ENCODE measurements at places on chromosomes 3 and 15. TPM values are rescaled to one million over a fixed set of nuclear protein-coding genes. Genes with fewer than 3 reads are reported as not detected.
A peak's percentile ranks its signal among the peaks of the same experiment; 100 is the strongest.

- H3K4me3 ChIP-seq, result no peak overlapping the region
- peaks cover 18% of the 10 kb centered on the region for H3K36me3 ChIP-seq
- H3K27ac ChIP-seq, result no peak overlapping the region
- DNase-seq, result no peak
- H3K4me1 ChIP-seq, result no peaks in the 10 kb centered on the region
Measured at GRCh38 chr3:32522682-32523081, 20.0 kb upstream of the CMTM6 start.

GRCh38 chr3:184513276-184514170 is 48.1 kb upstream of the EPHB3 start:
- peak; percentile 87 for DNase-seq
- H3K4me1 ChIP-seq, result no peaks in the 10 kb centered on the region
- H3K27ac ChIP-seq, result no peak overlapping the region
- peaks cover 81% of the 10 kb centered on the region for H3K27me3 ChIP-seq
- peak overlapping the region; percentile 11 for H3K4me3 ChIP-seq

DNA sequence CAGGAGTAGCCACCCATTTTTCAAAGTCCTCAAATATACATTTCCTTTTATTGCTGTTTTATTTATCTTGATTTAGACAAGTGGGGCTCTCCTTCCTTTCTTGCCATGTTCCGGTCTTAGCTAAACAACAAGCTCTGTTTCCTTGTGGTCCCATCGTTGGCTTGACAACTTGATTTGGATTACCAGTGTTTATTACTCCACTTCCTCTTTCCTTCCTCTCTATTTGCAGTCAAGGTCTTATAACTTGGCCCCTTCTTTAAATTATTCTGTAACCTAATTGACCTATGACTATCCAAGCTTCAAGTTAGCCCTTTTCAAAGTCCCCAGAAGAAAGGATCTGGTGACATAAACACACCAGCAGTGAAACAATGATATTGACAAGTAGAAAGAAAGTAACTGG is 130.6 kb upstream of the STT3B start:
- H3K4me3 ChIP-seq, result no peak overlapping the region
- H3K27me3 ChIP-seq, result no peaks in the 10 kb centered on the region
- H3K4me1 ChIP-seq, result no peaks in the 10 kb centered on the region
- no peak for DNase-seq

DNA sequence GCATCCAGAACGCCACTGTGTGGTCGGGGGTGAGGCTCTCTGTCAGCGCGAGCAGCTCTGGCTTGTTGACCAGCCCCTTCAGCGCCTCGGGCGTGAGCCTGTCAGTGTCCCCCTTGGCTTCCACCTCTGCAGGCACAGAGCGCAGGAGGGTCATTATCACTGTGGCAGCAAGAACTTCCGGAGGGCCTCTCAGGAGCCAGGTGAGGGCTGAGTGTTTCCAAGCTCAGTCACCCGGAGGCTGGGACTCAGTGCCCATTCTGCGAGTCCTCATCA is 9.0 kb downstream of the ARPIN start:
- peaks cover 36% of the 10 kb centered on the region for H3K36me3 ChIP-seq
- peaks cover 9% of the 10 kb centered on the region for H3K4me1 ChIP-seq
- DNase-seq, result no peak

DNA sequence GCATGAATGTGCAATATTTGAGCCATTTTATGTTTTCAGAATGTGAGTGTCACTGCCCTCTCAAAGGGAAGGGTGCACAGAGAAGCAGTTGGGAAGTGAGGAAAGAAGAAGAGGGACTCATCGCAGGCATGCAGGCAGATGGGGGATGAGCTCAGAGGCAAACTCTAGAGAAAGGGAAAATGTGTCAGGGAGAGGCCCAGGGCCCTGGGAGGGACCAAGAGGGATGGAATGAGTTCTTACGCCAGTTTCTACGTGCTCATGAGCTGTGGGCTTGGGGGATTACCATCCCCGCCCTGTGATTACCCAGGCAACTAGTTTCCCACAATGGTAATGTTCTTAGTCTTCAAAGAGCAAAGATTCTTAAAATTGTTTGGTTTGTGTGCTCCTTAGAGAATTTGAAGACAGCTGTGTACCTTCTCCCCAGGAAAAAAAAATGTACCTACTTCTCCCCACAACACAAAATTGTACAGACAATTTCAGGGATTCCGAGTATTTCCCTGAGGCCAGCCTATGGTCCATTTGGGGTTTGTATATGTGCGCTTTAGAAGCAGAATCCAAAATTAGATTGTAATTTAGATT is 17.8 kb downstream of the GCSAM start:
- H3K4me1 ChIP-seq, result no peaks in the 10 kb centered on the region
- no peaks in the 10 kb centered on the region for H3K27me3 ChIP-seq
- H3K36me3 ChIP-seq, result no peaks in the 10 kb centered on the region
- no peak for DNase-seq
- H3K4me3 ChIP-seq, result no peak overlapping the region
- H3K27ac ChIP-seq, result no peak overlapping the region

DNA sequence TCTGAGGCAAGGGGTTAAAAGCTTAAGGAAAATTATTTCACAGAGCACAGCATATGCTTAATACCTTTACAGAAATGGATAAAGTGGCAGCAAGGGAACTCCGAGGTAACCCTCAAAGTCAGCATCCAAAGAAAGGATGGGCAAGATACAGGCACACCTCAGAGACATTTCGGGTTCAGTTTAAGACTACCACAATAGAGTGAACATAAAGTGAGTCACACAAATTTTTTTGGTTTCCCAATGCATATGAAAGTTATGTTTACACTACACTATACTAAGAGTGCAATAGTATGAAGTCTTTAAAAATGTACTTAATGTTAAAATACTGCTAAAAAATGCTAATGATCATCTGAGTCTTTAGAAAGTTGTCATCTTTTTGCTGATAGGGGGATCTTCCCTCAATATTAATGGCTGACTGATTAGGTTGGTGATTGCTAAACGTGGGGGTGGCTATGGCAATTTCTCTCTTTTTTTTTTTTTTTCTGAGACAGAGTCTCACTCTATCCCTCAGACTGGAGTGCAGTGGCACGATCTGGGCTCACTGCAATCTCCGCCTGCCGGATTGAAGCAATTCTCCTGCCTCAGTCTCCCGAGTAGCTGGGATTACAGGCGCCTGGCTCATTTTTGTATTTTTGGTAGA is 10.0 kb downstream of the UBR1 start:
- H3K27ac ChIP-seq, result no peak overlapping the region
- no peaks in the 10 kb centered on the region for H3K27me3 ChIP-seq
- no peak for DNase-seq
- H3K4me3 ChIP-seq, result no peak overlapping the region
- no peaks in the 10 kb centered on the region for H3K36me3 ChIP-seq

GRCh38 chr15:70580958-70581357 is 182.4 kb downstream of the UACA start:
- DNase-seq, result no peak
- no peak overlapping the region for H3K27ac ChIP-seq
- H3K27me3 ChIP-seq, result peaks cover 24% of the 10 kb centered on the region
- H3K4me1 ChIP-seq, result peaks cover 11% of the 10 kb centered on the region

DNA sequence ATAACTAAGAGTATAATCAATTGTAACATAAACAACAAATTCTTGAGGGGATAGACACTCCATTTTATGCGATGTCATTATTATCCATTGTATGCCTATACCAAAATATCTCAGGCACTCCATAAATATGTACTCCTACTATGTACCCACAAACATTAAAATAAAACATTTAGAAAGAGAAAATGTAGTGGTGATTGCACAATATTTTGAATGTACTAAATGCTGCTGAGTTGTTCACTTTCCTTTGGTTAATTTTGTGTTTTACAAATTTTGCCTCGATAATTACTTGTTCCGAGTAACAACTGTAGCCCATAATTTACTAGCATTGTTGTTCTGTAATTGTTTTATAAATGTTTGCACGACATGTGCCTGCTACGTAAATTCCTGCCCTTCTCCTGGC is 131.3 kb downstream of the DCLK3 start:
- no peaks in the 10 kb centered on the region for H3K27me3 ChIP-seq
- H3K36me3 ChIP-seq, result no peaks in the 10 kb centered on the region
- no peaks in the 10 kb centered on the region for H3K4me1 ChIP-seq

- no peaks in the 10 kb centered on the region for H3K4me1 ChIP-seq
- no peak overlapping the region for H3K4me3 ChIP-seq
- H3K36me3 ChIP-seq, result no peaks in the 10 kb centered on the region
- H3K27me3 ChIP-seq, result no peaks in the 10 kb centered on the region
Measured at GRCh38 chr3:6779140-6779539, 81.8 kb upstream of the GRM7 start.

DNA sequence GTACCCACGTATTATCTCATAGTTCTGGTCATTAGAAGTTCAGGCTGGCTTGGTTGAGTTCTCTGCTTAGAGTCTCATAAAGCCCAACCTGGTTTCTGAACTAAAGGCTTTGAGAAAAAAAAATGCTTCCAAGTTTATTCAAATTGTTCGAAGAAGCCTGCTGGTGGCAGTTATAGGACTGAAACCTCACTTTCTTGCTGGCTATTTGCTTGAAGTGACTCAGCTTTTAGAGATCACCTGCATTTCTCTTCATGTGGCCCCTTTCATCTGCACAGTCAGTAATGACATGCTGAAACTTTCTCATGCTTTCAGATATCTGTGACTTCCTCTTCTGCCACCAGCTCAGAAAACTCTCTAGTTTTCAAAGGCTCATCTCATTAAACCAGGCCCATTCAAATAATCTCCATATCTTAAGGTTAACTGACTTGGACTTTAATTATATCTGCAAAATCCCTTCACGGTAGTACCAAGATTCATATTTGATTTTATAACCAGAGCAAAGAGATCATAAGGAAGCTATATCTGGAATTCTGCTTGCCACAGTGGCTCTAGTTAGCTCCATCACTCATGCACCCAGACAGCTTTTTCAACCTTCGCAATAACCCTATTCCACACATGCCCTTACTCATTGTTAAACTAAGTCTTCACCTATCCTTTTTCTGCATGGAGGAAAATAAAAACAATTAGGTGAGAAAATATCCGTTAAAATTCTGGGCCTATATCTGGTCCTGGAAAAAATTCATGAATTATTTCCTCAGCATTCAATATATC is 433.8 kb upstream of the CBLB start:
- no peak for DNase-seq
- H3K36me3 ChIP-seq, result no peaks in the 10 kb centered on the region
- H3K4me3 ChIP-seq, result no peak overlapping the region
- no peak overlapping the region for H3K27ac ChIP-seq
- no peaks in the 10 kb centered on the region for H3K4me1 ChIP-seq
- H3K27me3 ChIP-seq, result no peaks in the 10 kb centered on the region

GRCh38 chr15:65819563-65819960 is 27.5 kb upstream of the DENND4A start:
- no peak overlapping the region for H3K4me3 ChIP-seq
- H3K27ac ChIP-seq, result peak overlapping the region; percentile 22
- H3K4me1 ChIP-seq, result peaks cover 16% of the 10 kb centered on the region
- no peaks in the 10 kb centered on the region for H3K36me3 ChIP-seq

GRCh38 chr15:62079594-62079993 is 12.8 kb downstream of the C2CD4A start:
- H3K4me1 ChIP-seq, result no peaks in the 10 kb centered on the region
- H3K4me3 ChIP-seq, result no peak overlapping the region
- H3K27ac ChIP-seq, result no peak overlapping the region
- no peaks in the 10 kb centered on the region for H3K27me3 ChIP-seq
- DNase-seq, result no peak
- no peaks in the 10 kb centered on the region for H3K36me3 ChIP-seq

- no peaks in the 10 kb centered on the region for H3K36me3 ChIP-seq
- no peak for DNase-seq
- H3K4me1 ChIP-seq, result no peaks in the 10 kb centered on the region
Measured at GRCh38 chr15:98035577-98036010, 75.1 kb downstream of the ARRDC4 start.

GRCh38 chr3:17442332-17443049 is 299.9 kb downstream of the TBC1D5 start:
- no peaks in the 10 kb centered on the region for H3K27me3 ChIP-seq
- H3K36me3 ChIP-seq, result no peaks in the 10 kb centered on the region
- no peak overlapping the region for H3K27ac ChIP-seq
- DNase-seq, result no peak

GRCh38 chr3:71681224-71681668 is 44.0 kb downstream of the EIF4E3 start:
- peaks cover 51% of the 10 kb centered on the region for H3K4me1 ChIP-seq
- H3K36me3 ChIP-seq, result no peaks in the 10 kb centered on the region
- DNase-seq, result peak; percentile 63
- H3K27ac ChIP-seq, result peak overlapping the region; percentile 73
- no peak overlapping the region for H3K4me3 ChIP-seq

GRCh38 chr15:65969865-65970816 is 100.8 kb downstream of the RAB11A start:
- peaks cover 15% of the 10 kb centered on the region for H3K27me3 ChIP-seq
- H3K27ac ChIP-seq, result no peak overlapping the region
- no peaks in the 10 kb centered on the region for H3K4me1 ChIP-seq

- peaks cover 46% of the 10 kb centered on the region for H3K4me1 ChIP-seq
- no peak overlapping the region for H3K4me3 ChIP-seq
- peak overlapping the region; percentile 81 for H3K27ac ChIP-seq
- DNase-seq, result no peak
- H3K36me3 ChIP-seq, result no peaks in the 10 kb centered on the region
- no peaks in the 10 kb centered on the region for H3K27me3 ChIP-seq
Measured at GRCh38 chr3:58048301-58048700, 40.1 kb downstream of the FLNB start.

DNA sequence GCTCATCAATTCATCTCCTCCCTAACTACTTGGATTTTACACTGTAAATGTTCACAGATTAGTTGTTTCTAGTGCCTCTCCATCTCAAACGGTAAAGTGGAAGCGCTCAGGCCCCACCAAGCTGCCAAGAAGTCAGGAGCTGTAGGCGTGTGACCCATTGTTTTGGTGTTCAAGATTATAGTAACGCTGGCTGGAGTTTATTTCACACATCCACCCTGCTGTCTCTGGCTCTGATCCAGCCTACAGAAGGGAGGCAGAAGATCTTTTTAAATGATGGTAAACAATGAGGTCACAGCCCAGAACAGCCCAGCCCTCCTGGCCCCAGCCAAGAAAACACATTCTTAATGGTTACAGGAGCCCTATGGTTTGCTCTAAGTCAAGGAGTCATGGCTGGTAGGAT is 25.7 kb upstream of the GALNT15 start:
- H3K36me3 ChIP-seq, result no peaks in the 10 kb centered on the region
- no peaks in the 10 kb centered on the region for H3K4me1 ChIP-seq
- no peaks in the 10 kb centered on the region for H3K27me3 ChIP-seq

DNA sequence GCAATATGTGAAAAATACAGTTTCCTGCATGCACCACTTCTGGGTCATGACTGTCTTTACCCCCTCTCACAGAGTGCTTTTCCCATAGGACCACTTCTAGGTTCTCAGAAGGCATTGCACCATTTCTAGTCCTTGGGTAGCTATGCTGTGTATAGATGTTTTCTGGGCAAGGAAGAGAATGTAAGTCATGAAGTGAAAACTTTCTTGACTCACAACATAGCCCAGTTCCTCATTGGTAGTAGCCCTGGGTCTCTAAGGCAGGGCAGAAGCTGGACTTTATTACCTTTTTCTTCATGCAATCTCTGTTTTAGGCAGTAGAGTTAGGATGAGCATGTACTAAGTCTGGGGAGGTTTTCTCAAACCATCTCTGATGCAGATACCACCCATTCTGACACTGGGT is 203.1 kb downstream of the EPHB1 start:
- no peaks in the 10 kb centered on the region for H3K36me3 ChIP-seq
- H3K4me1 ChIP-seq, result no peaks in the 10 kb centered on the region
- no peaks in the 10 kb centered on the region for H3K27me3 ChIP-seq
- H3K4me3 ChIP-seq, result no peak overlapping the region
- H3K27ac ChIP-seq, result no peak overlapping the region

The SPINK8 gene
- not detected for total RNA-seq

The RARRES1 gene
- total RNA-seq, result 8.2 TPM

The KCNMB2 gene
- not detected for total RNA-seq

The OR5K4 gene
- total RNA-seq, result not detected

The CSPG4 gene
- 11.2 TPM for total RNA-seq
